ENCODE measurements at places on chromosomes 4 and X.

DNA sequence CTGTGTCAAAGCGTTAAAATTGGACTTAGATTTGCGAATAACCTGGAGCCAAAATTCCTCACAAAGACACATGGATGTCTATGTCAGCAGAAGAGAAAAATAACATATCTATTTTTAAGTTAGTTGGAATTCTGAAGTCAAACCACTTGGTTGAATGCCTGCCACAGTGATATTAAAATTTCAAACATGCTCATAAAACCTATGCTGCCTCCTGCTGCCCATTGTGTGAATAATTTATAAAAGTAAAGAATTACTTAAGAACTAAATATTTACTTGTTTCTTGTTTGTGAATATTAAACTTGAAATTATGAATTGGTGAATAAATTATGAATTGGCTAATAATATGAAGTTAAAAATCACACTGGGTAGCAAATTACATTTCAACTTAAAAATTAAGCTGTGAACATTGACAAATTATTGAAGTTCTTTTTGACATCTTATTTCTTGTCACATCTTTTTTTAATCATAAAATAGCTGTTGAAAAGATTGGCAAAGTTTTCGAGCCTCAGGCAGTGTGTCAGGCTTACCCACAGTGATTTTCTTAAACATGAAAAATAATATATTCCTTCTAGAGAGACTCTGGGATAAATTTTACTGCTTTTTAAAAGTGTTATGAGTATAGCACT, 35.4 kb downstream of the FABP2 start:
- DNase-seq: no peak

DNA sequence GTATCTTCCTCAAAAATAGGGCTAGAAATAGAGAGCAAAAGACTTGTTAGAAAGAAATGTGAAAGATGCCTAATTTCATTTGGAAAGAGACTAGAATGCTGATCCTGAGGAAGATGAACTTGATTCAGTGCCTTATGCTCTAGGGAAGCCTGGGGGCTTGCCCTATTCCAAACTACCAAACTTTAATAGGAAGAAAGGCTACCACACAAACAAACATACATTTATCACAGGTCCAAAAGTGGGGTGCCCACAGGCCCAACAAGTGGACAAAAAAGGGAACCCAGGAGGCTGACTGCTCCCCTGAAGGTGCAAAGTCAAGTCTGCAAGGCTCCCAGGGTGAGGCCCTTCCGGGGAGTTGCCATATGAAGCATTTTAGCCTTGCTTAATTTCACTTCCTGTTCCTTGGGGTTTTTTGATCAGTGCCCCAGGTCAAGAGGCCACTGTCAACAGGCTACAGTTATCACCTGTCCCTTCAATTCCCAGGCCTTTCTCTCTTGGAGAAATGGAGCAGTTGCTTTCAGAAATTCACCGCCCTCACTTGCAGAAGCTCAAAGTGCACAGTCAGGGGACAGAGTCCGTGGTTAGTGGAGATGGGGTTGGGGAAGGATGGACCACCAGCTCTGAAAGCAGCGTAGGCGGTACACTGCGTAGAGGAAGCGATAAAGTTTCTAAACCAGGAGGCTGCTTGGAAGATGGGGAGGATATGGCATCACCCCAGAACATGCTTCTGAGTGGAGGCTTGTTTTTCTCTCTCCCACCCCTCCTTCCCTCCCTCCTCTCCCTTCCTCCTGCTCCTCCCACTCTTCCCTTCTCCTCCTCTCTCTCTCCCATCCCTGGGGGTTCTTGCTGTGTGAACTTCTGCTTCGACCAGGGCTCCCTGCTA, 36.4 kb downstream of the TMEM154 start:
- no peak for DNase-seq

GRCh38 chr4:187666697-187667494, 328.7 kb upstream of the ZFP42 start:
- DNase-seq: no peak

DNA sequence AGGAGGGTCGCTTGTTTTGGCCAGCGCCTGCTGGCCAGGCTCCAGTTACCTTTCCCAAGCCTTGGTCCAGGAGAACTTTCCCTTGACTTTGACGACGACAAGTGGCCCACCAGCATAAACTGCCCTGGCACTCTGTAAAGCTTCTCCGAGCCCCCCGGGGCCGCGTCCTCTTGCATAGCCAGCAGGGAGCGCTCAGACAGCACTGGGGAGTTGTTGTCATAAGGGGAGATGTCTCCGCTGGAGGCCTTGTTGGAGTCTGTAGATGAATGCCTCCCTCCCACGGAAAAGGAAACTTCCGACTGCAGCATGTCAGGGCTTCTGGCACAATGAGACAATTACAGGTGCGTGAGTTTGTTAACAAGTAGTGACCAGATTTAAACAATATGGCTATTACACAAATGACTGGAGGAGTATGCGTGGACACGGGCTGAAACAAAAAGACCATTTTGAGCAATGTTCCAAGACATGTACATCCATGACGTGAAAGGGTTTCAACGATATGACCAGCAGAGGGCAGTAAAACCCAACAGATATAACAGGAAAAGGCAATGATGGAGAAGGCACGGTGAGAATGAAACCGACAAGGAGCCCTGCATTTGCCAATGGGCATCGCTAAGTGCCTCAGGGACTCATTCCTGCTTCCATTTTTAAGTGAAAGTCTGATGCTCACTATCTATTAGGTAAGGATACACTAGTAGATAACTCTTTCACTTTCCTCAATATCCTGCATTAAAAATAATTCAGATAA, 33.0 kb downstream of the HCCS start:
- DNase-seq: peak; percentile 13

GRCh38 chr4:64784125-64784524, 374.9 kb upstream of the TECRL start:
- no peak for DNase-seq

- no peak for DNase-seq
Measured at GRCh38 chr4:3462321-3462789, 751 bp upstream of the DOK7 start.

DNA sequence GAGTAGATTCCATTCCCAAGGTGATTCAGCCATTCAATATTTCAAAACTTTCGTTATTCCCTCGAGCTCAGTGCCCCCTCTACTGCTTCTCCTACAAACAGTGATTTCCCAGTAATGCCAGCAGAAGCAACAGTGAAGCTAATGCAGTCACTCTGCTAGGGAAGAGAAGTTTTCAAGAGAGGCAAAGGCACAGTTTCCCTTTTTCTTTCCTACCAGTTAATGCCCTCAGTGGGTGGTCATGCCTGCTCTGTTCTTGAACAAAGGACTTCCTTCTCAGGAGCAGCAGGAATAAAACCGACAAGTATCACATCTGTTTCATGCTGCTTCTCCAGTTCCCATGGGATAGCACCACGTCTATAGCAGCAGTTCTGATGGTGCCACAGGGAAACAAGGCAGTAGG, 317.2 kb downstream of the TENM3 start:
- no peak for DNase-seq

DNA sequence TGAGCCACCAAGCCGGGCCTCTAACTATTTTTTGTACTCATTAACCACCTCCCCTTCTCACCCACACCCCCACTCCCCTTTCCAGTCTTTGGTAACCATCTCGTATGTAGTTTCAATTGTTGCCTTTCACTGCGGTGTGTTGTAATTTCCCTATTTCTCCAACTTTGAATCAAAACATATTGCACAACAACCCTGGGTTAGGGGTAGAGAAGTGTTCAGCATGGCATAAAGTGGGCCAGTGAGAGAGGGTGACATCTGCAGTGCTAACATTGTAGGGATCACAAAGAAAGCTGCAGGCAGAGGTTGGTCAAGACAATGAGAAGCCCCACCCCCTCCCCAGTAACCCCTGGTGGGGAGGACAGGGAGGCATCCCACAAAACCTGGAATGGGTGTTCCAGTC, 92.7 kb downstream of the SPATA18 start:
- DNase-seq: no peak

DNA sequence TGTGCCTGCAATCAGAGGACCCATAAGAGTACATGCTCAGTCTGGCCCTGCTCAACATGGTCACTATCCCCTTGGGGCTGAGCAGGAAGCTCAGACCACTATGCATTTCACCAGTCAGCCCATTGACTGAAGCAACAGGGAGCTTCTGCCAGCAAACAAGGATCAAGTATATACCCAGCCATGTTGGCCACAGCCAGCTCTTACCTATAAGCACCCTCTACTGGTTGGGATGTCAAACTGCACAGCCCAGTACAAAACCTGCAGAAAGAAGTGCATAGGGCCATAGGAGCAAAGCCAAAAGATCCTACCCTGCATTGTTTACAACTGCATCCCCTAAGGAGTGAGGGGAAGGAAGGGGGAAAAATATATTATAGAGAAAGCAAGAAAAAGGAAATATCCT, 214.4 kb upstream of the CPEB2 start:
- DNase-seq: no peak

DNA sequence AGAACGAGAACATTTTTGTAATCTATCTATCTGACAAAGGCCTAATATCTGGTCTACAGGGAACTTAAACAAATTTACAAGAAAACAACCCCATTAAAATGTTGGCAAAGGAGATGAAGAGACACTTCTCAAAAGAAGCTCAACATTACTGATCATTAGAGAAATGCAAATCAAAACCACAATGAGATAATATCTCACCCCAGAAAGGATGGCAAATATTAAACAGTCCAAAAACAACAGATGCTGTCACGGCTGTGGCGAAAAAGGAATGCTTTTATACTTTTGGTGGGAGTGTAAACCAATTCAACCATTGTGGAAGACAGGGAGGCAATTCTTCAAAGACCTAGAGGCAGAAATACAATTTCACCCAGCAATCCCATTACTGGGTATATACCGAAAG, 2284.8 kb downstream of the ARAP2 start:
- DNase-seq: no peak

DNA sequence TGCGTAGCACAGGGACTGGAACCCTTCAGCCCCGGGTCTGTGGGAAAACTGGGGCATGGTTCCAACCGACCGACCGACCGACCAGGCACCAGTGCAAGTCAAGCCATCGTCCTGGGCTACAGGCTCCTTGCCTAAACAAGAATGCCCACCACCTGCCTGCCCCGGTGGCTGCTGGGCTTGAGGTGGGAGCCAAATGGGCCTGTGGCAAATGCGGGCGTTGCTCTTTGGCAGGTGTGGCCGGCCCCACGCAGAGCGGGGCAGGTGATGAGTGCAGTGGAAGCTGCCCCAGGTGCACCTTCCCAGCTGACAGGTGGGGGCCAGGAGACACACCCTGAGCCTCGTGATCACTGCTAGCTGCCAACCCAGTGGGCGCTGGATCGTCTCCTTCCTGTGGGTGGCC, 77.9 kb downstream of the MTMR1 start:
- no peak for DNase-seq

GRCh38 chr4:147833254-147833653, 101.4 kb downstream of the ARHGAP10 start:
- DNase-seq: no peak

- DNase-seq: no peak
Measured at GRCh38 chr4:120158841-120159463, 92.3 kb upstream of the MAD2L1 start.

DNA sequence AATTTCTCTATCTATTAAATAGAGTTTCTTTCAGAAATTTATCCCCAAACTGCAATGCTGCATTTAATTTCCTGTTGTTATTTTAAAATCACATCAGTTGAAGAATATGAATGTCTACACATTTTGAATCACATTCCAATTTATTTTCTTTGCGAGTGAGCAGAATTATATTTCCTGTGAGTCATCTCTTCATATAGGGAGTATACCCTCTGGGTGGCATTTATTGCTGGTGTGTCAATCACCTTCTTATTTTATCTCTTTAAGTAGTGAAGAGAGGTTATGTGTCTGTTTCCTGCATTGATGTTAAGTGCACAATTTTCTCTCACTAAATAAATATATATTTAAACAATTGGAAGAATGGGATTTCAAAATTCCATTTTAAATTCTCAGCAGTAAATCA, 511.0 kb upstream of the ATOH1 start:
- no peak for DNase-seq

DNA sequence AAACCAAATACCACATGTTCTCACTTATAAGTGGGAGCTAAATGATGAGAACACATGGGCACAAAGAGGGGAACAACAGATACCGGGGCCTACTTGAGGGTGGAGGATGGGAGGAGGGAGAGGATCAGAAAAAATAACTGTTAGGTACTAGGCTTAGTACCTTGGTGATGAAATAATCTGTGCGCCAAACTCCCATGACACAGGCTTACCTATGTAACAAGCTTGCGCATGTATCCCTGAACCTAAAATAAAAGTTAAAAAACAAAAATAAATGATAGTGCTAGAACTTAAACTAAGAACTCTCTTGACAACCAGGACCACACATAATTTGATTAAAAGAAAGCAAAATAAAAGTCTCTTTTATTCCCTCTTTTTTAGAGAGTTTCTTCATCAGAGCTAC, 150.6 kb downstream of the CHIC2 start:
- no peak for DNase-seq

- no peak for DNase-seq
Measured at GRCh38 chr4:145279122-145279960, 99.0 kb upstream of the OTUD4 start.

DNA sequence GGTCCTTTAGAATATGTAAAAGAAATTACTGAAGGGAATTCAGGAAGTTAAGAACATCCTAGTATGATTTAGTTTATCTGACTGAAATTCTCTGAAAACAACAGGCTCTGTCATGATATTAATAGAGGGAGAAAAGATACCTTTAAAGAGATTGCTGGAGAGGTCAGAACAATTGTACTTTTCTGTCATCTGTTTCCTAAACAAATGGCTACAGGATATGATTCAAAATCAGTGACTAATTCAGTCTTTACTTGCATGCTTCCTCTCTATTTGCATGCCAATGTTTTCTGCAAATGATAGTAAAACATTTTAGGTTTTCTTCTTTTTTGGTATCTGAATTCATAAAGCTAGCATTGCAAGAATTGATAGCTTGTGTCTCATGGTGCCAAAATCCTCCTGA, 616.7 kb upstream of the PCDH7 start:
- DNase-seq: no peak

DNA sequence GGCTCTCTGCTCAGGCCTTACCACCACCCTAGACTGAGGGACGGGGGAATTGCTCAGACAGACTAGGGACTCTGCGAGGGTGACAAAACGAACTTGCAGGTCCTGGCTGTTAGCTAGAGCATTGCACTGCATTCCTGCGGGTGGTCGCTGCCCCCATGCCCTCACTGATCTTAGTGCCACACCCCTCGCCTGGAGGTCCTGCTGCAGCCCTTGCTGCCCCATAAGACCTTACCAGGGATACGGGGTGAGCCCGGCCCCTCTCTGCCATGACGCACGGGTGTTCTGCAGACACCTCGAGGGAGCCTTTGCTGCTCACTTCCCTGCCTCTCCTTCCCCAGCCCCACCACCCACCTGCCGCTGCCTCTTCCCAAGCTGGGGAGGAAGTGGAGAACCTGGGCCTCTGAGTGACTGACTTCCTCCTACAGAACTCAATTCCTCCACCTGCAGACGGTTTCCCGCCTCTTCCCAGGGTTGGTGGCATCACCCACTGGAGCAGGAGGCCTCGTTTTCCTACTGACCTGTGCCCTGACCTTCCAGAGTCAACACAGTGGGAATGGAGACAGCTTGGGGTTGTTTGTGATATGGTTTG, 19.8 kb upstream of the TBC1D14 start:
- no peak for DNase-seq
